ENCODE measurements at places on chromosomes 5 and 9.

DNA sequence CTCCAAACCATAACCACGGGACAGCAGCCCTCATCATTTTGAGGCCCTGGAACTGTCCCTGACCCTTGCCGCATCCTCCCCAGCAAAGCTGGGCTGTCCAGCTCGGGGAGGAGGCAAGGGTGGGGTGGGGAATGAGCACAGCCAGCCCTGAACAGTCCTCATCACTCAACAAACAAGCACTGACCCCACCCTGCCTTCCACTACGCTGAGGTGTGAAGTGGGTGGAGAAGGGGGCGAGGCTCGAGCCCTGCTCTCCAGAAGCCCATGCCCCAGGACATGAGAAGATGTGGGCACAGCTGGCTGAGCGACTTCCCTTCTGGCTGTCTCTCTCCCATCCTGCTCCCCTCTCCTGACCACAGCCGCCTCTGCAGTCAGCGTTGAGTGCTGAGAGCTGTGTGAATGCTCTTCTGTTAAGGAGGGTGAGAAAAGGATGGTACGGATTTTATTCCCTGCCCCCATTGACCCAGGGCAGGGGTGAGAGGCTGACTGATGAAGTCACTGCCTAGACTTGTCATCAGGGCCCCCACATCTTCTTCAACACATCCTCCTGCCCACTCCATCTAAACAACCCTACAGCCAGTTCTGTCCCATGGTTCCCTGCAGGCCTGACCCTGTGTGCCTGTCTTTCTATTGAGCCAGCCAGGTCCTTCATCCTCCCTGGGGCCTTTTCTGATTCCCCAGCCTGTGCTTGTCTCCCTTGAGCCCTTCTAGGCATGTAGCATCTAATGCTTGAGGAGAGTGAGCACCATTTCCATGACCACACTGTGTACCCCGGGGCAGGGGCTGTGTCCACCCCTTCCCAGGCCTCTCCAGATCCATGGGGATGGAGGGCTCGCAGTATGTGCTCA lies 276.0 kb downstream of the FSTL4 start:
- peaks cover 11% of the 10 kb centered on the region for H3K27me3 ChIP-seq
- peaks cover 3% of the 10 kb centered on the region for H3K36me3 ChIP-seq

DNA sequence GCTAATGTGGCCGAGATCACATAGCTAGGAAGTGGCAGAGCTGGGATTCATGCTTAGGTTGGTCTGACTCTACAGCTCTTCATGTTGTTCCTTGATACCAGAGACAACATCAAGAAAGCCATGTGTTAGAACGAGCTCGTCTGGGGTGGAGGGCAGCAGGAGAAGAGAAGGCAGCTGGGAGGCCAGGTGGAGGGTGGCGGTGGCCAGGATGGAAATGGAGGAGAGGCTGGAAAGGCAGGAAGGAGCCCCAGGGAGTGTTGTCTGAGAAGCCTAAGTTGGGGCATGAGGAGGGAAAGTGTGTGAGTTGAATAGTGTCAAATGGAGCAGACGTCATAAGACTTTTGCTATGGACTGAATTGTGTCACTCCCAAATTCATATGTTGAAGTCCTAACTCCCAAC lies 315.3 kb downstream of the GADD45G start:
- no peaks in the 10 kb centered on the region for H3K36me3 ChIP-seq
- no peak overlapping the region for H3K4me3 ChIP-seq
- peaks cover 36% of the 10 kb centered on the region for H3K4me1 ChIP-seq
- peaks cover 11% of the 10 kb centered on the region for H3K27me3 ChIP-seq
- DNase-seq: no peak

GRCh38 chr9:112111461-112111860 lies 63.6 kb downstream of the SUSD1 start:
- DNase-seq: no peak
- no peak overlapping the region for H3K4me3 ChIP-seq
- H3K36me3 ChIP-seq: no peaks in the 10 kb centered on the region
- peaks cover 1% of the 10 kb centered on the region for H3K27me3 ChIP-seq
- no peak overlapping the region for H3K27ac ChIP-seq
- no peaks in the 10 kb centered on the region for H3K4me1 ChIP-seq

- peaks cover 4% of the 10 kb centered on the region for H3K36me3 ChIP-seq
- H3K27ac ChIP-seq: no peak overlapping the region
- no peak overlapping the region for H3K4me3 ChIP-seq
- peaks cover 12% of the 10 kb centered on the region for H3K27me3 ChIP-seq
Observed at GRCh38 chr5:135477613-135478066, 25.5 kb upstream of the TIFAB start.

DNA sequence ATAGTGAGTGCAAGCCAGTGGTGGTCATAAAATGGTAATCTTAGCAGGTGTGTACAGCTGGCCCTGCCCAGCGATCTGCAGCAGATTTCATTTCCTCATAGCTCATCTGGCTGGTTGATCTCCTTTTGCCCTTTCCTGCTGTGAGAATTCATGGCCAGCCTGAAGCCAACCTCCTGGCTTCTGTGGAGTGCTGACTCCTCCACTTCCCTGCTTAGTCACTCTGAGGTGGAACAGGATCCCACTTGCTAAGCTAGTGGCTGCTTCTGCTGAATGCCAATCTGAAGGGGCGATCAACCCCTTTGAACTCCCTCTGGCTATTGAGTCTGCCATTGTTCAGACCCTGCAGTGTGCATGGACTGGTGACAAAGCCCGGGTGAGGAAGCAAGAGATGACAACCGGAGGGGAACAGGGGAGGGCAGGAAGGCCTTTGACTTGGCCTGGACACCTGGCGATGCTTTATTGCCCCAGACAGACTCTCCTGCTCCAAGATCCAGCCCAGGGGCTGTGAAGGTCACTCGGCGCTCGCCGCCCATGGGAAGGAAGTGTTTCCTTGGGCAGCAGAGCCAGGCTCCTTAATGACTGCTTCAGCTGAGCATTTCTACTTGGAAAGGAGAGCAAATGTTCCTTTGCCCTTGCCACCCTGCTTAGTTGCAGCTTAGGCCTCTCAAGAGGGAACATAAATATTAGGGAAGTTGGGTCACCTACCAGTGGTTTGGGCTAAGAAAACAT lies 341.1 kb downstream of the ZSWIM6 start:
- H3K27me3 ChIP-seq: peaks cover 3% of the 10 kb centered on the region
- H3K4me1 ChIP-seq: peaks cover 29% of the 10 kb centered on the region
- peaks cover 3% of the 10 kb centered on the region for H3K36me3 ChIP-seq
- peak overlapping the region; percentile 81 for H3K4me3 ChIP-seq
- DNase-seq: no peak

DNA sequence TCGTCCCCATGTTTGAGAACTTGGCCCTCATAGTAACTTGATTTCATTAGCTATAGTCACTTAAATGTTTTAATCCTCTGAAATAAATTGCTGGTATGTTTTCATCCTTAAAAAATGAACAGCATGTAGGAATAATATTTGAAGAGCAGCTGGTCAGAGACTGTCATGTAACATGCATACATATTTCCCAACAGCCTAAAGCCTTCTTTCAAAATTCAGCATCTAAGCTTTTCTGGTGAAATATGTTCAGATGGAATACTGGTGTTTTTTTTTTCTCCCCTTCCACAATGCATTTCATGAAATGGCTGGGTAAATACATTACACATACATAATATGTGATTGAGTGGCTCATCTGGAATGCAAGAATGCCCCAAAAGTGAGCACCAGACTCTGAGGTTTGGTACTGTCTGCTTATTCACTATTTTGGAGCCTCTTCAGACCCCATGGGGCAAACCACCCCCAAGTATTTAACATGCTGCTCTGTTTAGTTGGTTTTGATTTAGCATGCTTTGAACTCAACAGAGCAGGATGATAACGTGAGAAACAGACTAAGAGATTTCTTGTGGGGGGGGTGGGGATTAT lies 94.0 kb downstream of the SMARCA2 start:
- no peaks in the 10 kb centered on the region for H3K27me3 ChIP-seq
- H3K27ac ChIP-seq: no peak overlapping the region
- no peak for DNase-seq
- no peaks in the 10 kb centered on the region for H3K36me3 ChIP-seq
- H3K4me3 ChIP-seq: no peak overlapping the region
